ENCODE measurements at places on chromosomes 7 and 10.

DNA sequence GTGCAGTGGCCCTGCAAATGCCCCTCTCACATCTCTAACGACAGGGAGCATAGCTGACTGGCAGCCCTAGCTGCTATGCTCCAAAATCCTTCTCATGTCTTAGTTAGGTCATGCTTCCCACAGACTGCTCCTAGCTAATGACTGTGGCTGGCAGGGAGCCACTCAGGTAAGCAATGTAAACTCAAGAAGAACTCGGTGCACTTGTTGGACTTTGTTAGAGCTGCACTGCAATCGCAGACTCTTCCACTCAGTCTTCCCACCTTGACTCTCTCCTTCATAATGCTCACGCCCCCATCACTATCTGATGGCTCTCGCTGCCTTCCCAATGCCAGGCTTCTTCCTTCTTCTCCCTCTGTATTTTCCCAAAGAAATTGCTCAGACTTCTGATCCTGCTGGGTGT is 24.0 kb downstream of the OR9A2 start:
- DNase-seq: no peak

DNA sequence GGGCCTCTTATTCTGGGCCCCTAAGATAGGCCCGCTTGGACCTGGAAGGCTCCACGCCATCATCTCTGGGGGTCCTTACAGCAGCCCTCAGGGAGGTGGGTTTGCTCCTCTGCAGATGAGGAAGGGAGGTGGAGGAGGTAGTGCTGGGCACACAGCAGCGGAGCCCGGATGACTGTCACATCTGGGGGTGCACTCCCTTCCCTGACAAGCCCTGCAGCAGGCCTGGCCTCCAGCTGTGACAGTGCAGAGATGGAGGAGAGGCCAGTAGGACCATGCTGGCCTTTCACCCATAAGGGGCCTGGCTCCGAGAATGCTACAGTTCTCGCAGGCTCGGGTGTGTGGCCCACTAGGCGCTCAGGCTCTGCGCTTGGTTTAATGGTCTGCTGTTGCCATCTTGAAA is 9.2 kb downstream of the GDF2 start:
- no peak for DNase-seq

- DNase-seq: no peak
These were observed 114.6 kb upstream of the RET start for GRCh38 chr10:42962110-42962901.

- DNase-seq: no peak
These were observed 48.4 kb upstream of the GTF2IRD1 start for GRCh38 chr7:74405191-74405898.

GRCh38 chr7:92763636-92764423 is 72.5 kb downstream of the CDK6 start:
- no peak for DNase-seq

DNA sequence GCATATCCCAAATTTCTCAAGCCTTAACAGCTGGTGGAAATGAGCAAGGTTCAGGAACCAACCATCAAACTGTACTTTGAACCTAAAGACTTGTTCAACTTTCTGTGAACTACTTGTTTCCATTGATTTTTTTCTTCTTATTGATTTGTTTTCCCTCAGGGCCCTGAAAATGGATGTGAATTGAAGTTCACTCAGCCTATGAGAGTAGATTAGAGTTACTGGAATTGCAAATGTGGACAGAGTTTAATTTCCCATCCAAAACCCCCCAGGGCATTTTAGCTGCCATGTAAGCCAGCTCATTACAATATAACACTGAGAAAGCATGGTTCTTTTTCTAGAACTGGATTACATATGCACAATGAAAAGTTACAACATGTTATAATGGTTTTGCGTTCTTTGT is 1105.7 kb downstream of the REEP3 start:
- DNase-seq: no peak

DNA sequence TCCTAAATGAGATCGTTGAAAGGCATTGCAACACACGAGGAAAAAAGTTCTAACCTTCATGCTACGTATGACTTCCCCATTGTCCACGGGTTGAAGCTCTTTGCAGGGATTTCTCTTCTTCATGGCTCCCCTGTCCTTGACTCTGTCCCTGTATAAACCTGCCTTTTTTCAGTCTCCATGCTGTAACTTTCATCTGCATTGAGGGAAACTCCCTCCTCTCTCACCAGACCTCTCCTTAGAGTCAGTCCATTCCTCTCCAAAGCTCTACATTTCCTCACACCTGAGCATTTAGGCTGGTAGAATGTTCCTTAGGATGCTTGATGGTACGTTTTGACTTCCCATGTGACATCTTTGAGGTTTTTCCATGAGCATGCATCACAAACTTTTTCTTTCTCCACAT is 134.2 kb upstream of the FAM171A1 start:
- DNase-seq: no peak

DNA sequence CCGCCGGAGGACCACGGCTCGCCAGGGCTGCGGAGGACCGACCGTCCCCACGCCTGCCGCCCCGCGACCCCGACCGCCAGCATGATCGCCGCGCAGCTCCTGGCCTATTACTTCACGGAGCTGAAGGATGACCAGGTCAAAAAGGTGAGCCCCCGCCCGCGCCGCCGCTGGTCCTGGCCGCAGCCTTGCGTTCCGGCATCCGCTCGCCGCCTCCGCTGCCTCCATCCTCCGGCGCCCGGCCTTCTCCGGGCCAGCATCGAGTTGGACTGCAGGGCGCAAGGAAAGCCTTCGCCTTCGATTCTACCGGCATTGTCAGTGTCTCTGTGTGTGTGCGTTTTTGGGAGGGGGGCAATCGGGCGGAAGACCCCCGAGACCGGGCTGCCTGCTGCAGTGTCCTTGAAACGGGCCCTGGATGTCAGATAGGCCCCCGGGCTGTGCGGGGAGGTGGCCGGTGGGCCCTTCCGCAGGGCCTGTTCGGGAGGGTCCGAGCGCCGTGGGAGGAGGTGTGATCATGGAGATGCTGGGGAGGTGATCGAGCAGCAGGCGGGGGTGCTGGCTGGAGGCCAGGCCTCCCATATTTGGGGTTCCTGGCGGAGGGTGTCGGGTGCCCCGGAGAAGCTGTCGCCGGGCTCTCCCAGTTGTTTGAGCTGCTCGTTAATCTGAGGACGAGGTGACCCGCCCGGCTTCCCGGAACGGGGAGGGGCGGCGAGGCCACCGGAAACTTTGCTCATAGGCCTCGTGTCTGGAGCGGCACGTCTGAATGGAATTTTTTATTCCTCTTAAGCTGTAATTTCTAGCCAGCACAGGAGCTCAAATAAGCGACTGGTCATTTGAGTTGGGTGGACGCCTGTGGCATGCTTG is 40.8 kb downstream of the HK1 start:
- DNase-seq: peak; percentile 52

- DNase-seq: no peak
These were observed 952.0 kb upstream of the ZNF722 start for GRCh38 chr7:63046612-63047011.

GRCh38 chr10:10498781-10499180 is 518.9 kb upstream of the CELF2 start:
- DNase-seq: no peak
